ENCODE measurements at places on chromosomes 5 and 9.

- DNase-seq = no peak
These were observed 3.5 kb downstream of the TMEM38B start for GRCh38 chr9:105697871-105698270.

GRCh38 chr9:129472651-129473102 lies 148.2 kb downstream of the C9orf50 start:
- no peak for DNase-seq

GRCh38 chr5:124511791-124512190 lies 234.6 kb downstream of the ZNF608 start:
- no peak for DNase-seq

- DNase-seq = no peak
These were observed 560.3 kb upstream of the KLF4 start for GRCh38 chr9:108049671-108050494.

DNA sequence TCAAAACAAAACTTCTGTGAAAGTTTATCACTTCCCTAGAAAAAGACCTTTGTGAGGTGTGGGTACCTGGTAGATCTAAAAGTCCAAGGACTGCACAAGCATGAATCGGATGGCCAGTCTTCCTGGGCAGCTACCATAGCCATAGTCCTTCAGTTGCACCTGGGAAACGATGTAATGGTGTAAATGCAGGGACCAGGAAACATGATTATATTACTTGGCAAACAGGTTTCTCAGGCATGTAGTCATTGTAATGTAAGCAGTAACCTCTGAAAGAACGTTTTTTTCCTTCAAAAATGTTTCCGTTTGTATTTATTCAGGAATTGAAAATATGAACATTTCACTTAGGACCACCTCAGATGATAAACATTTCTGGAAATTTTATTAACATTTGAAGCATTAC lies 433.4 kb downstream of the DTWD2 start:
- no peak for DNase-seq

DNA sequence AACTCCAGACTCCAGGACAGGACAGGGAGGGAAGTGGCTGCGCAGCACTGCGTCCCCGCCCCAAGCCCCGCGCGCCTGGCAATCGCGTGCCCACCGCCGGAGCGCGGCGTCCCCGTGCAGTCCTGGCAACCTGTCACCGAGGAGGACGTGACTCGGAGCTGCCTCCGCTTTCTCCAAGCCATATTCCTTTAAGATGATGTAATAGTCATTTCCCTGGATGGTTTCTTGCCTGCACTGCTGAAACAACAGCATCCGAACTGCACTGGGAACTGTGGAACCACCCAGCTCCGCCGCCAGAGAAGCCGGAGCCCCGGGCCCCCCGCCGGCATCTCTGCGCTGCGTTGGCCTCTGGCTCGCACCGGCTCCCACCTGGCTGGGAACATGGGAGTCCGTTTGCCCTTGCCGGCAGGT lies 34.5 kb downstream of the KCTD16 start:
- peak; percentile 63 for DNase-seq

- DNase-seq = no peak
These were observed 115.7 kb upstream of the MPDZ start for GRCh38 chr9:13395156-13395555.

- no peak for DNase-seq
These were observed 416.1 kb upstream of the TRPC7 start for GRCh38 chr5:136781464-136781863.

DNA sequence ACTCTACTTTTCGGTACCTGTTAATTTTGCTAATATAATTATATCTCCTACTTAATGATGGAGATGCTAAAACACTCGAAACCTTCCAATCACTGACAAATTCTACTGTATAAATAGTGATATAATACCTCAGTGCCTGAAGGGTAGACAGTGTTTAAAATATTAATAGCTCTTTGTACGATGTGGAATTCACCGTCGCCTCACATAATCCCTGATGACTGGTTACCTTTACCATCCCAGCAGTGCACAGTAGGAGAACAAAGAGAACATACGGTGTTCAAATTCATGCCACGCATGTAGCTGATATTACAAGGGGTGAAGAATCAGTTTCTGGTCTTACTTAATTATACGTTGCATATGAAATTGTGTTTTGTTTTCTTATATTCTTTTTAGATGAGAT lies 506.7 kb downstream of the CTNND2 start:
- DNase-seq = no peak

DNA sequence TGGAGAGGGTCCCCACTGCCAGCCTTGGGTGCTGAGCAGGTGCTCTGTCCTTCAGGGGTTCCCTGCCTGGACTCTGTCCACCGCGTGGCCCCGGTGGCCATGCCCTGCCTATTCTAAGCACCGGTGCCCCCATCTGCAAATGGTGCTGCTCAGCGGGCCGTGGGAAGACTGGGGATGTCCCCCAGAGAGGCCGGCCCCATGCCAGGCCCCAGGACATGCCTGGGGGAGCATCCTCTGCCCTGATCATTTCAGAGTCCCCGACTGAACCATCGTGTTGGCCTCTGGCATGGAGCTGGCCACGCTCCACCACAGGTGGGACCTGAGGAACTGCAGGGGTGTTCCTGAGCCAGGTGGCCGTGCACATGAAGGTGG lies 64.7 kb downstream of the RXRA start:
- DNase-seq = no peak

DNA sequence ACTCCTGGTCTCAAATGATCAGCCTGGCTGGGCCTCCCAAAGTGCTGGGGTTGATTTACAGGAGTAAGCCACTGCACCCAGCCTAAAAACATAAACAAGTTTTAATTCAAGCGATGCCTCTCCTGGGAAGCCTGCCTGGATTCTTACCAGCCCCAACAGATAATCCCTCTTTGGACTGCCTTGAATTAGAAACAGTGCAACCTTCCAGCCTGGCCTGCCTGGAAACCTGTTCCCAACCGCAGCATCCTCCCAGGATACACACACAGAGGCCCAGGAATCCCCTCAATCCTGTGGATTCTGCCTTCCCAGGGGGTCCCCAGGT lies 19.2 kb downstream of the PTGES start:
- DNase-seq = no peak

DNA sequence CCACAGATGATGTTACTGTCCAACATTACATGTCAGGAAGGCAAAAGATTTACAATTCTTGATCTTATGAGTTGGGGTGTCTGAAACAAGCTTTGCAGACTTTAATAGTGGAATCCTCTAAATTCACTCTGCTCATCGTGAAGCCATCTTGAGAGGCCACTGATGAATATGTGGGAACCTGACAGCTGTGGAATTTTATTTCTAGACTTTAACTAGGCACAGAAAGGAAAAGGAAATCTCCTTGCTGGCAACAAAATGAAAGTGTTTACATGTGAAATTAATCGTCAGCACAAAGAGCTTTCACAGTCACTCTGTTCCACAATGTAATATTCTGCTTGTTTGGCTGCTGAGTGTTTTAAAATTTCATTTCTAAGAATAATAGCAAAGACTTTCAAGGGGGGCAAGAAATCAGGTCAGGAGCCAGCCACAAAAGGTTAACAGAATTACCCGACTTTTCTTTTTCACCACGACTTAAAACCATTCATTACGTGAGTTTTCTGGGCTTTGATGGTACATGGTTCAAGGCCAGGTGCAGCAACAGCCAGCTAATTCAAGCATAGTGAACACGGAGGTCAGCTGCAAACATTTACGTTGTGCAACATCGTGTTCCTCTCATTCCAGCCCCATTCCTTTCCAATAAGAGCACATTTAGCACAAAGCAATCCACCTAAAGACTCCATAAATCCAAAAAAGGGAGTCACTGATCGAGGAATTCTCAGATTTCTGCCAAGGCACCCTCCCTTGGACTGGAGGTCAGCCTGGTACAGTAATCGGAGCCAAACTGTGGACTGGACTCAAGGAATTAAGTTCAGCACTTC lies 14.6 kb downstream of the NREP start:
- DNase-seq = no peak

DNA sequence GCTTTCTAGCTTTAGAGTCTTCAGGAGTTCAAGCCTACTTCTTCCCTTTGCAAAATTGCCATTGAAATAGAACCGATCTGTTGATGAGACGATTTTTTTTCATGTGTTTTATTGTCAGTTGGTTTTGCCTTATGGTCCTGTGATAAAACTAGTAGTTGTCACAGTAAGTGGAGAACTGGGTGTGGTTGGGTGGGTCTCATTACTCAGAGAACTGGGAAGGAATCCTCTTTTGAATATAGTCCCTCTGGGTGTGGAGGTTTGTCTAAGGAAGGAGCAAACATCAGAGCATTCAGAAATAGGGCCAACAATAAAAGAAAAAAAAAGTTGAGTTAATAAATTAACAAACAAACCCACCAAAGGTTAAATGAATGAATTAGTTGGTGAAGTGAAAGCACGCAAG lies 69.0 kb downstream of the ALDH1A1 start:
- DNase-seq = no peak
